Bone marrow (tissue), 2 donors: ENCODE measurements at places on chromosomes 7 and 10.
A peak's percentile ranks its signal among the peaks of the same experiment; 100 is the strongest.

GRCh38 chr7:146232604-146233003, 116.0 kb downstream of the CNTNAP2 start:
- no peak for DNase-seq

- no peak for DNase-seq
These were observed 43.9 kb upstream of the GPR158 start for GRCh38 chr10:25130906-25131305.

DNA sequence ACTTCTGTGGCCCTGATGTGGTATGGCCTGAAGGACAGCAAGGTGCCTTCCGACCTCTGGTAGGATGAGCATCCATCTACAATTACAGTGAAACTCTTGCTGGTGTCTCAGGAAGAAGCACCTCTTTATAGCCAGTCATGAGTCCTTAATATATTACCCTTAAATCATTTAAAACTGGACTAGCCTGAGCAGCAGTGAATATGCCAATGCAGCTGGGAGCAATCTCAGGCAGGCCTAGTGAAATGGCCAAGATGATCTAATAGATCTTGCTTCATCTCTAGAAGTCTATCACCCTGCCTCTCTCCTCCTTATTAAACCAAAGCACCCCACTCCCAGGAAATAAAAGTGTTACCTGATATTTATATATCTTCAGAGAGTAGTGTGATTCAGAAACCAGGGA, 66.7 kb upstream of the SORCS3 start:
- DNase-seq, result no peak

DNA sequence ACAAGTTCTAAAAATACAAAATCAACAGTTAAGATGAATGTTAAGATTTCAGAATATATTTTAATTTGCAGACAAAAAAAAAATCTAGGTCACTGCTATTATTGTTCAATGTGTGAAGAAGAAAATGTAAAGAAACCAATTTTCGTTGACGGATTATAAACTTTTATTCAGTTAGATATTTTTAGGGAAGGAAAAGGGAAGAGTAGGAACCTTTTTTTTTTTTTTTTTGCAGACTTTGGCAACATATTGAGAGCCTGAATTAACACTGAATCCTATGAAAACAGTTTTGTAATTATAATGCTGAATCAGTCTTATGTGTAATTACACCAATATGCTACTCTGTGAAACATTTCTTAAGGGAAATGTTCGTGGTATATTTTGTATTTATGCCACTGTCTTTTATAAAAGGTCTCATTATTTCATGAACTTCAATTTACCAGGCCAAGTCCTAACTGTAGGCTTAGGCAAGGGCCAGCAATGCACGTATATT, 106.3 kb downstream of the ST8SIA6 start:
- no peak for DNase-seq

- DNase-seq, result no peak
These were observed 26.3 kb downstream of the ENTPD7 start for GRCh38 chr10:99685597-99685967.

DNA sequence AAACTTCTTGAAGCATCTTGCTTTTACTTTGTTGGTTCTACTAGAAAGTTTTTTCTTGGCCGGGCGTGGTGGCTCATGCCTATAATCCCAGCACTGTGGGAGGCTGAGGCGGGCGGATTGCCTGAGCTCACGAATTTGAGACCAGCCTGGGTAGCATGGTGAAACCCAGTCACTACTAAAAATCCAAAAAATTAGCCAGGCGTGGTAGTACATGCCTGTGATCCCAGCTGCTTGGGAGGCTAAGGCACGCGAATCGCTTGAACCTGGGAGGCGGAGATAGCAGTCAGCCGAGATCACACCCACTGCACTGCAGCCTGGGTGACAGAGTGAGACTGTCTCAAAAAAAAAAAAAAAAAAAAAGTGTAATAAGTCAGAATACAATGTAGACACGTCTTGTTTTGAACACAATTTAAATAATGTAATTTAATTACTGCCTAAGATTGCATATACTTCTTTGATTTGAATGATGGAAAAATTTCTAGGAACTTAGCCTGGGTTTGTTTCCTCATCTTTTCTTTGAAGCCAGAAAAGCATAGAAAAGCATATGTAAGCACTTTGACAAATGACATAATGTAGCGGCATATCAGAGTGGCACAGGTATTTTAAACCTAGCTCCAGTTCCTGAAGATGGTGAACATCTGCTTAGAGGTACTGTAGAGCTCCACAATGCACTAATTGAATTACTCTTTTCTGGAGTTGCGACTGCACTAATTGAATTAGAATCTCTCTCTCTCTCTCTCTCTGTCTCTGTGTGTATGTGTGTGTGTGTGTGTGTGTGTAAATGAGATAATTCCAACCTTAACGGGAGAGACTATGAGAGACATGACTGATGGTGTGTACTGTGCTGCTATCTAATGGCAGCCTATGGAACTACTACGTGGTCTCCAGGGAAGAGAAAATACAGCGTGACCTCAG, 87.8 kb downstream of the BTRC start:
- peak; percentile 59 for DNase-seq
